ENCODE measurements at places on chromosomes 1 and 21.

- DNase-seq, result no peak
Measured at GRCh38 chr1:209544098-209544497, 39.4 kb upstream of the CAMK1G start.

- no peak for DNase-seq
Measured at GRCh38 chr1:169202791-169203665, 96.5 kb downstream of the ATP1B1 start.

- no peak for DNase-seq
Measured at GRCh38 chr1:6971699-6972098, 186.4 kb downstream of the CAMTA1 start.

- peak; percentile 98 for DNase-seq
Measured at GRCh38 chr1:19010995-19011844, 54.7 kb upstream of the IFFO2 start.

GRCh38 chr1:3746389-3746829 lies 5.8 kb upstream of the CCDC27 start:
- DNase-seq, result no peak

- DNase-seq, result no peak
Measured at GRCh38 chr1:1062348-1063163, 11.6 kb downstream of the RNF223 start.

- no peak for DNase-seq
Measured at GRCh38 chr1:217140041-217140901, 417.0 kb upstream of the ESRRG start.

- peak; percentile 54 for DNase-seq
Measured at GRCh38 chr1:20792196-20792595, 5.1 kb upstream of the HP1BP3 start.

GRCh38 chr1:216183007-216183406 lies 240.2 kb downstream of the USH2A start:
- DNase-seq, result peak; percentile 63

- DNase-seq, result no peak
Measured at GRCh38 chr1:226082959-226083301, 20.4 kb downstream of the H3-3A start.

DNA sequence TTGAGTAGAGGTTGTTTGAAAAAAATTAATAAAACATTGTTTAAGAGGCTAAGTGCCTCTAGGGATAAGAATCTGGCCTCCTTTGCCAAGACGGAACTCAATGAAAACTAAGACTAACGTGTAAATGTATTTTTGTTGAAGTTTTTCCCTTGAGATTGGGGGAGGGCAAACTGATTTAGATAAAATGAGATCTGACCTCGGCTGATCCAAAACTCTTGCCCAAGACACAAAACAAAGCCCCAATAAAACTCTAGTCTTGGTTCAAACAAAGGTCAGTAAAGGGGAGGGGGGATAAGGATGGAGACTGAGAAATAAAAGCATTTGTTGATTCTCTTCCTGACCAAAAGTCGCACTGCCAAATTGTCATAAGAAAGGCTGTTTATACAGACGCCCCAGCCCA lies 134.8 kb upstream of the DPT start:
- DNase-seq, result no peak

- DNase-seq, result peak; percentile 94
Measured at GRCh38 chr1:25343872-25344271, 5.7 kb downstream of the TMEM50A start.

Data from fibroblast of skin of right quadriceps (primary cell).